MM.1S (cell line): ENCODE measurements at places on chromosomes 7 and 10.

- no peak for DNase-seq
Observed at GRCh38 chr10:3807211-3807927, 22.4 kb upstream of the KLF6 start.

- no peak for DNase-seq
Observed at GRCh38 chr10:114266521-114266920, 27.5 kb downstream of the VWA2 start.

GRCh38 chr10:22434521-22434920, 89.2 kb downstream of the SPAG6 start:
- DNase-seq = no peak

- no peak for DNase-seq
Observed at GRCh38 chr10:46553238-46554049, 3.0 kb downstream of the GPRIN2 start.

- DNase-seq = no peak
Observed at GRCh38 chr10:97770255-97770654, 1.5 kb downstream of the SFRP5 start.
